Immature natural killer cell (primary cell): ENCODE measurements at places on chromosomes 2 and 18. TPM values are rescaled to one million over a fixed set of nuclear protein-coding genes. Genes with fewer than 3 reads are reported as not detected.

GRCh38 chr2:32161296-32161695, 4.4 kb upstream of the SLC30A6 start:
- no peak for DNase-seq

- no peak for DNase-seq
These were observed 237.0 kb upstream of the CDH20 start for GRCh38 chr18:61096226-61096625.

DNA sequence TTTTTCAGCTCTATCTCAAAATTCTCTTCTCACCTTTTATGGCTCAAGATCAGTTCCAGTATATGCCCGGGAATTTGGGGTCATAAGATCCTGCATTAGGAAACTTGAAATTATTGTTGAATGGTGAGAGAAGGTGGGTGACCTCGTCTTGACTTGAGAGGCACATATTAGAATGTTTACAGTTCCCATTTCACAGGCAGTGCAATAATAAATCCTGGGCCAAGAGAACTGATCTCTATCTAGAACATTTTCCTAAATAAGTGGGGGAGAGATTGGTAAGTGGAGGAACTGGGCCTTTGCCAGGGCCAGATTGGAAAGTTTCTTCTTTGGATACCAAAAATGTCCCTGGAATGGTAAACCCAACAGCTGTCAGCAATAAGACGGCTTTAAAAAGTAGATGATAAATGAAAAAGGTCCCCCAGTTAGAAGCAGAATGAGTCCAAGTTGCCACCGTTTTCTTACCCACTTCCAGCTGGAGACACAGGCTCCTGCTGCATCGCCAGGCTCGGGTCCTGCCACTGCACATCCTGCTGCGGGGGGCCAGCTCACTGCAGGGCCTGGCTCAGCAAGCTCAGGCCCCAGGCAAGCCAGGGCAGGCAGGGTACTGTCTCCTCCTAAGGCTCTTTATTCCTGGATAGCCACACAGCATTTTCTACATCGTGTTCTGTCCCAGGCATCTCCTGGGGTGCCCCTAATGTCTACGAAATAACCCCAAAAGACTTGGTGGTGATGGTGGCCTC, 126.4 kb upstream of the EPAS1 start:
- no peak for DNase-seq

- DNase-seq, result no peak
These were observed 32.9 kb upstream of the RNF149 start for GRCh38 chr2:101341421-101341820.

- no peak for DNase-seq
These were observed 330.6 kb upstream of the PIK3C3 start for GRCh38 chr18:41624460-41624859.

- DNase-seq, result no peak
These were observed 106.3 kb downstream of the RNF144A start for GRCh38 chr2:7023542-7023941.

GRCh38 chr2:68357605-68358337, 7.3 kb upstream of the PLEK start:
- DNase-seq, result no peak

DNA sequence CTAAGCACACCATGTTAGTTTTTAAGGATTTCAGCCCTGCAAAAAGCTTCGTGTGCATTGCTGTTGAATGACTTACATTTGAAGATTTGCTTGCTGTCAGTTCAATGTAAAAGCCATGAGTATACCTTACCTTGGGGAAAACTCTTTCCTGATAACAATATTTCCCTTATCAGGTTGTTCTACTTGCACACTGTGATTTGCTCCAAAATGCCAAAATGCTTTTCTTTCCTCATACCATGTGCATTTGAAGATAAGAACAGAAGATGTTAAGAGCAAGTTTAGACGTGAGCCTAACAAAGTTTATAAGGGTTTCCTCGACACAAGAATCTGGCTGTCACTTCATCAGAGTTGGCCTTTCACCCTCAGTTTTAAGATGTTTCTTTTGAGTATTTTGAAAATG, 57.6 kb downstream of the SCN1A start:
- no peak for DNase-seq

DNA sequence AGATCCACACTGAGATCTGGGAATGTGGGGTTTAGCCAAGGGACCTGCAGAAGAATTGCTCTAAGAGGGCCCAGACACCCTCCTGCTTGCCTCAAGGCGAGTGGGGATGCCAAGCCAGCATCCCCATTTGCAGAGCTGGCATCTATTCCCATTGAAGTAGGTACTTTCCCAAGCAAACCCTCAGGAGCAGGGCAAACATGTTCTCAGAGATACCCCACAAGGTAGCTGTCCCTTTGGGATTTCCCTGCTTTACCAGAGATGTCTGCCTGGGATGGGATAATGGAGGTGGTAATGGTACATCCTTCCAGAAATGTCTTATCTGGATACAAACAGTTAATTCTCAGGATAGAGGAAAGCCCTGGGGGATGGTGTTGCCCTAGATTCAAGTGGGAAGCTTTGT, 51.2 kb downstream of the GYPC start:
- no peak for DNase-seq

- DNase-seq, result no peak
These were observed 78.8 kb downstream of the NABP1 start for GRCh38 chr2:191756761-191757160.

GRCh38 chr2:17594533-17595401, 54.3 kb downstream of the VSNL1 start:
- no peak for DNase-seq

- no peak for DNase-seq
These were observed 129.3 kb downstream of the NUP35 start for GRCh38 chr2:183253441-183254130.

DNA sequence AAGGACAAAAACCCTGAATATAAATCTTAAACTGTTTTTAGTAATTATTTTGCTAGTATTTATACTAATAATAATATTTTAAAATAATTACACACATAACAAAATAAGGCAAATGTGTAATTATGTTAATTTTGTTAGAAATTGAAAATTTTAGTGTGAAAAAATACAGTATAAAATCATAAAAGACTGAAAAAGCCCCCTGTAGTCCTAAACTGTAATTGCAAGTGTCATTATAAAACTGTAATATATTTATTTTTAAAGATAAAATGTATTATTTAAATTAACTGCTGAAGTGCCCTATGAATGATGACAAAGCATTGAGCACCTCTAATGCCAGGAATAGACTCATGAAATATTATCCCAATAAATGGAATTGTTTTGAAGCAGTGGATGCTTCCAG, 1117.7 kb downstream of the CBLN2 start:
- no peak for DNase-seq

The CACNB4 gene
- polyA plus RNA-seq, result 0.11 TPM

The FHOD3 gene
- not detected for polyA plus RNA-seq

The ARMC9 gene
- 1.1 TPM for polyA plus RNA-seq
